Stimulated activated naive CD8-positive, alpha-beta T cell treated with anti-CD3 and anti-CD28 coated beads, Interleukin-15, amount 100 ng/mL, for 72 hours (primary cell): ENCODE measurements at places on chromosomes 5 and 9.

GRCh38 chr9:74653410-74654080, 156.4 kb downstream of the RORB start:
- no peak for DNase-seq

GRCh38 chr5:154840435-154841272, 9.7 kb downstream of the FAXDC2 start:
- DNase-seq, result no peak

GRCh38 chr5:93192683-93193082, 388.3 kb downstream of the NR2F1-AS1 start:
- no peak for DNase-seq

GRCh38 chr5:163094492-163095180, 342.8 kb upstream of the CCNG1 start:
- no peak for DNase-seq

DNA sequence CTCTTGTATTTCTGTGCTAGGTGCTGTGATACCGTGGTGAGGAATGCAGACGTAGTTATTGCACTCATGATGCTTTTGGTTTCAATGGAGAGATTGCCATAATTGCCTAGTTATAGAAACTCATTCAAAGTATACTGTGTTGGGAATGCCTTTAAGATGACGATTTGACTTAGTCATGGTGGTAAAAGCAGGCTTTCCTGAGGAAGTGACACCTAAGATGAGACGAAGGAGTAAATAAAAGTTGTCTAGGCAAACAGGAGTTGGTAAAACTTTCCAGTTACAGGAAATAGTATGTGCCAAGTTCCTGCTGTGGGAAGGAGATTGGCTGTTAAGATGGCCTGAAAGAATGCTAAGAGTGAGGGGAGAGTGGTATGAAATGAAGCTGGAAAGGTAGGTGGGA, 48.1 kb downstream of the FOCAD start:
- no peak for DNase-seq

DNA sequence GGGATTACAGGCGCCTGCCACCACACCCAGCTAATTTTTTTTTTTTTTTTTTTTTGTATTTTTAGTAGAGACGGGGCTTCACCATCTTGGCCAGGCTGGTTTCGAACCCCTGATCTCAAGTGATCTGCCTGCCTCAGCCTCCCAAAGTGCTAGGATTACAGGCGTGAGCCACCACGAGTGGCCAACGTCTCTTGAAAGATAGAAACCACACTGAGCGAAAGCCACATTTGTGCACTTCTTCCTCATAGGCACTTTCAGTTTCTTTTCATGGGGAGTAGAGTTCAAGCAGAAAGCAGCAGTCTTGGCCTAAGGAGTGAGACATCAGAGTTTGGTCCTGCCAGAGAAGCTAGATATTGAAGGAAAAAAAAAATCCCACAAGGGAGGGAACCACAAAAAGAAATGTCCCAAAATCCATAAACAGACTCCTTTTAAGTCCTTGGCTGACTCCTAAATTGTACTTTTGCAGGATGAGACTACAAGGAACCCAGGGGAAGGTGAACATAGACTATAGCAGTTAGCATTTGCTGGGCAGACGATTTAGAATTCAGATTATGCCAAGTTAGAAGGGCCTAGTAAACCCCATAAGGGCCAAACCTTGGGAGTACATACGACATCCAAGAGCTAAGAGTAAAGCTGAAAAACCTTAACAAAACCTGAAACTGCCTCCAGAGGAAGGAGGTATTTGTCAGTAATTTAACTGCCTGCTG, 43.9 kb upstream of the GLIPR2 start:
- DNase-seq, result peak; percentile 58

- DNase-seq, result no peak
Measured at GRCh38 chr5:3354606-3355005, 241.0 kb upstream of the IRX1 start.

- DNase-seq, result no peak
Measured at GRCh38 chr9:129348890-129349664, 171.0 kb upstream of the IER5L start.

DNA sequence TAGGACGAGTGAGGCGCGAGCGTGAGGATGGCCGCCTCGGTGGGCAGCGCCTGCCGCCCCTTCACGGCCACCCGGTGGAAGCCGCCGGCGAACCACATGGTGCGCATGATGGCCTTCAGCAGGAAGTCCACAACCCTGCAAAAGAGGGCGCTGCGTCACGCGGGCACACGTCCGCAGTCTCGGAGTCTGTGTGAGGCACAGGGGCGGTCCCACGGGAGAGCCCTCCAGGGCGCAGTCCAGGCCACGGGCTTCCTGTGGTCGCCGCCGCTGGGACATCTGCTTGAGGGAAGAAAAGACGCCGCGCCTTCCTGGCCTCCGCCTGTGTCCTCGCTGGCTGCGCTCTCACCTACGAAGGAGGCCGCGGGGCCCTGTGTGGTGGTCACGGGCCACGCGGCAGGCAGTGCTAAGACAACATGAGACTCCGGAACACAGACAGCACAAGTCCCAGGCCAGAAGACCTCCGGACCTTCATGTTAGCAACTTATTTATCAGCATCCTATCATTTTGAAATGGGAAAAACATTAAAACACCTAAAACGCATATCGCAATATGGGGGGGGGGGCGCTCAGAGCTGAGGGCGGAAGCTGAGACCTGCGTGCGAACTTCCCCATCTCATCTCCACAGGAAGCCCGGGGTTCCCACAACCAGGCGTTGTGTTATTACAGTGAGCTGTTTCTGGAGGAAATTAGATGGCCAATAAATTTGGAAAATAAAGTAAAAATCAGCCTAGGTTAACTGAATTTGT, 28.8 kb downstream of the LPCAT1 start:
- no peak for DNase-seq

DNA sequence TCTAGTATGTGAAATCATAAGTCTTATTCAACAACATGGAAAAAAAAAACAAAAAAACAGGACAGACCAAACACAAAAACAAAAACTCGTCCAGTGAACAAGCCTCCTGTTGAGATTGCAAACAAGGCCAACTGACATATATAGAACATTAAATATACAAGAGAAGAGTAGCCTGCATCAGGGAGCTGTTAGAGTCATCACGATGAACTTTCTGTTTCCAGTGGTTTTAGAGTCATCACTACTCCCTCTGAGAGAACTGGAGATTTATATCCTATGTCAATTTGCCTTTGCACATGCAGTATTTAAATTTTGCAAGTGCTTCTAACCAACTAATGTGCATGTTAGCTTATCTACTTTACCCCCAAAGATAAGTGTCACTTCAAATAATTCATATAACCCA, 9.9 kb downstream of the SNCAIP start:
- no peak for DNase-seq

DNA sequence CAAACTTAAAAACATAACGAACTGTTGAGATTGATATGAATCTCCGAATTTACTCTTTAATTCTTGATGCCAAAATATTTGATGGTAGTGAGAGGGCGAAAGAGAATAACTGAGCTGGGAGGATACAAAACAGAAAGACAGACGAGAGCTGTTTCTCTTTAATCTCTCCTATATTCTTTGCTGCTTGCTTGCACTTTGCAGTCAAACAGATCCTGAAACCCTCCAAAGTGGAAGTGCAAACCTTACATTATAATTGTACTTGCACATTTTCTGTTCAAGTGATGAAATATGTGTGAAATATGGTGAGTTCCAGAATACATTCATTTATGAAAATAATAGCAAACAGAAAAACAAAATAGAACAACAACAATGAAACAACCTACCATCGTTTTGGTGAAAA, 63.8 kb downstream of the PAM start:
- DNase-seq, result no peak

- no peak for DNase-seq
Measured at GRCh38 chr5:171850324-171850947, 64.8 kb downstream of the SMIM23 start.

DNA sequence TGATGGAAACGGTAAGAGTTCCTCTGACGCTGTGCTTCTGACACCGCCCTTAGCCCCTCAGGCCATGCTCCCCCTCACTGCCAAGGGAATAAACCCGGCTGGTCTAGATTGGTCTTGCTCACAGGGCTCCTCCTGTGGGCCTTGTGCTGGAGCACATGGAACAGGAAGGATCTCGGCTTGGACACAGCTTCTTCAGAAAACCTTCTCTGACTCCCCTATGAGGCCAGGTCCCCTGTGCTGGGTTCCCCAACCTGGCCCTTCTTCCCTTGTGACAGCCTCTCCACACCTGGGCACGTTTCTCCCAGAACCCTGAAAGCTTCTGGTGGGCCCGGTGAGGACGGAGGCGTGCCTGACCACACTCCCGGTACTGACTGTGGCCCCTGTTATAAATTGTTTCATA, 8.2 kb downstream of the SPATA31E1 start:
- no peak for DNase-seq

- DNase-seq, result no peak
Measured at GRCh38 chr5:16995372-16995771, 59.3 kb upstream of the MYO10 start.

DNA sequence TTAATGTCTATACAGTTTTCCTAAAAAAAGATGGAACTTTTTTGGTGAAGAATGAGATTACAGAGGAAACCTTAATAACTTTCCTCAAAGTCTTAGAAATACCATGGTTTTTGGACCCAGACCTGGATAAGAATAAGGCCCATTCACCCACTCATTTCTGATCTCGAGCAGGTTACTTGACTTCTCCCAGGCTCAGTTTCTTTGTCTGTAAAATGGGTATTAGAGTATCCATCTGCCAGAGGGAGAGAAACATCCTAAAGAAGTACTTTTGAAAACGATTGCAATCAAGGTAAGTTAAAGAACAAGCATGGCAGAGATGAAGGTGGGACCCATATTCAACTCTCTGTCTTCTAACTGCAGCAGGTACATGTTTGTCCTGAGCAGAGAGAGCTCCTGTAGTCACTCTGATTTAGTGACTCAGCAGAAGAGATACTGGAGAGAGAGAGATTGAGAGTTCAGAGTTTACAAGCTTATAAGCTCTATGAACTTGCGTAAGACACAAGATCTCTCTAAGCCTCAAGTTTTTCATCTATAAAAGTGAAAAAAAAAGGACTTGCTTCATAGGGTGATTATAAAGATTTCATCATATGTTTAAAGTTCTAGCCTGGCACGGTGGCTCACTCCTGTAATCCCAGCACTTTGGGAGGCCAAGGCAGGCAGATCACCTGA, 379.4 kb upstream of the SGCD start:
- DNase-seq, result no peak

DNA sequence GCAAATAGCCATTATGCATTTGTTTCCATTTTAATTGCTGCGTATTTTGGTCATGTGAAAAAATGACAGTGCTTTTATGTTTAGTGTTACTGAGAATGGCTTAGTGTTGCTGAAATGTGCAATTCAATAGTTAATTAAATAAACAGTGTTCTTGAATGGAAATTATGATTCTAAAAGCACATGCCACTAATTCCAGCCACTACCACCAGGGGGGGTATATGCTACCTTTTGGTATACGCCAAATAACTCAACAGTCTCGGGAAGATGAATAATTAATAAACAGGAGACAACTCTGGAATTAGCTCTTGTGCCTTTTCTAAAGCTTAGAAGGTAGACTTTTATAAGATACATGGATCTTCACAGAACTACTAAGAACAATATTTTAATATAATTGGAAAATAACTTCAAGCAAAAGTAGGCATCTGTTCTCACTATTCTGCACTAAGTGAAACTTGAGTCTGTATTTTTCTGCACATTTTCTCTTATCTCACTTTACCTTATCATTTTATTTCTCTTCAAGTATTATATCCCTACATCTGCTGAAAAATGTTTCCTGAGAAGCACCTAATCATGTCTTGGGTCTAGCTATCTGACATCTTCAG, 83.5 kb upstream of the MINAR2 start:
- peak; percentile 14 for DNase-seq

GRCh38 chr5:141363952-141364660, at the start of gene PCDHGA5:
Gene PCDHGA5, plus strand, starts transcription at chr5:141364162. Its CDS starts 169 bp downstream, at chr5:141364331.
- no peak for DNase-seq

- peak; percentile 45 for DNase-seq
Measured at GRCh38 chr9:126986506-126986951, 71.9 kb downstream of the RALGPS1 start.

DNA sequence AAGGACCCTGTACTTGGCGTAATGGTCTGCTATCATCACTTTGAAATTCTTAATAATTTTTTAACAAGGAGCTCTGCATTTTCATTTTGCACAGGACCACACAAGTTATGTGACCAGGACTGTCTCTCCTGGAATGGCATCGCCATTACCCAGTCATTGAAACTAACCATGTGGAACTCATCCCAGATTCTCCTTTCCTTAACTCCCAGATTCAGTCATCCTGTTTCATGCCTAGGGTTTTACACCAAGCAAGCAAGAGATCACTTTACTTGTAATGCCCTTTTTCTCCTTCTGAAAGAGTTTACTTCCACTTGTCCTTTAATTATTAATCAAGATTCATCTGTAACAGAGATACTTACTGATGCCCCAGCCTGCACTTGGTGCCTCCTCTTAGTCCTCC, 12.0 kb downstream of the FRMD3 start:
- no peak for DNase-seq

DNA sequence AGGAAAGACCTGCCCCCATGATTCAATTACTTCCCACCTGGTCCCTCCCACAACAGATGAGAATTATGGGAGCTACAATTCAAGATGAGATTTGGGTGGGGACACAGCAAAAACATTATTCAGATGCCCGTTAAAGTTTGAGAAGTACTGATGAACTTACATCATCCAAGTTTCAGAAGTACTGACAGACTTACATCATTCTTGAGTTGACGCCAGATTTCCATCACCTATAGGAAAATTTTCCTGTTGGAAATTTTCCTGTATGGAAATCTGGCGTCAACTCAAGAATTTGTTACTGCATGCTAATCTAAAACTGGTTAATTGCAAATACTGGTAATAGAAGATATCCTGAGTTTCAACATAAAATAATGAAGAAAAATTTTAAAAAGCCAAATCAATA, 975.9 kb downstream of the MAT2B start:
- DNase-seq, result no peak

- DNase-seq, result no peak
Measured at GRCh38 chr5:32147236-32147635, 26.9 kb downstream of the GOLPH3 start.

DNA sequence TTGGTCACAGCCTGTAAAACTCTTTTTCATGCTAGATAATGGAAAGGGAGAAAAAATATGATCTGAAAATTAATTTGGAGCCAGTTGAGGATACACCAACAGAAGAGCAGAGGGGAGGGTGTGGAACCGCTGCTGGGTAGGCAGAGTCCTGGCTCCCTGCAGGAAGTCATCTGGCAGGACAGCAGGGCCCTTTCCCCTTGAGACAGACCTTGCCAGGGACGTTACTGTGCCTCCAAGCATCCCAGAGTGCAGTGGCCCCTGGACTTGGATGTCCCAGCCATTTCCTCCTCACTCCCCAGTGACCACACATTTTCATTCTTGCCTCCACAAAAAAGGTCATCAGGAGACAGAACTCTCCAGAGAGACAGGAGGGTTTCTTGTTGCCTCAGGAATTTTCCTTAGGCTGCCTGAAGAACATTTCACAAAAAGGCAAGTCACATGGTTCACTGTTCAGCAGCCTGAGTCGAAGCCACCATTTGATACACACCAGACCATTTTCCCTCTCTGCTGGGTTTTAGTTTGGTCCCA, 5.9 kb downstream of the TRPM3 start:
- DNase-seq, result no peak
